ENCODE measurements at places on chromosomes 16 and 17.

DNA sequence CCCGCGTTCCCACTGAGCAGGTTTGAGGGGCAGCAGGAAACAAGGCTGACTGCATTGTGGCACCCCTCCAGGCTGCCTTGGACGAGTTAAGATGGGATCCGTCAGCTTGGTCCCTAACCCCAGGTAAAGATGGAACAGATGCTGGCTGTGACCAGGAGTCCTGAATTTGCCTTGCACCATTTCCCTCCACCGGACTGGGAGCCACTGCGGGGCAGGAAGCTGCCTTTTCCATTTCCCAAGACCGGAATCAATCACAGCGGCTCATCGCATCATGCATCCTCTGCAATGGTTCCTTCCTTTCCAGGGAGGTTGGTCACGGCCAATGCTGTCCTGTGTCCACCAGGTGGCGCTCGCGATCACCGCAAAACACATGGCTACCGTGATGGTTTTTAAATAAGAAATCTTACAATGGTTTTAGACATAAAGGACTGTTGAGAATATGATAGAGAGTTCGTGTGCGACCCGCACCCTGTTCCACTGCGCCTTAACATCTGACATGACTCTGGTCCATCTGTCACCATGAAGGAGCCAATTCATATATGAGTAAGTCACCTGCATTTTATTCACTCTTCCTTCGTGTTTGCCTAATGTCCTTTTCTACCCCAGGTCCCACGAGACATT is 6.8 kb upstream of the MEAK7 start:
- peak; percentile 87 for DNase-seq

- no peak for DNase-seq
Observed at GRCh38 chr17:41734139-41734948, at the start of gene HAP1. HAP1 (minus strand) TSS chr17:41734643; CDS start chr17:41734634, 9 bp downstream.

DNA sequence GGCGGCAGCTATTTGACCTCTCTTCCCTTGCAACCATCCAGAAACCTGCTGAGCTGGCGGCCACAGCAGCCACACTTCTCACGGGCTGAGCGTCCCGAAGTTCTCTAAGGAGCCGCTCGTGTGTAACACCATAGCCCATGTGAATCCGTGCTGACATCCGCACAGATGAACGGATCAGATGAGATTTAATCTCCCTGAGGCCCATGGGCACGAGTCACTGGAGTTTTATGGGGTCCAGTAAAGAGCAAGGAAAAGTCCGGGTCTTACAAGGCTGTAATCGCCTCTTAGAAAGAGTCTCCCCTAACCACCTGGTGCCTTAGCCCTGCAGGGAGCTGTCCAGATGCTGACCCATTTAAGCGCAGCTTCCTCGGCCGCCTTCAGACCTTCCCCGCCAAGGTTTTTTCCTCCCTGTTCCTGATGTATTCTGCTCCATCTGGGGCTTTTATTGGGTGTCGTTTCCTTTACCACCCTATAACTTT is 5.5 kb upstream of the CACNG5 start:
- DNase-seq, result no peak

- DNase-seq, result no peak
Observed at GRCh38 chr17:329784-330420, 22.7 kb downstream of the RPH3AL start.

DNA sequence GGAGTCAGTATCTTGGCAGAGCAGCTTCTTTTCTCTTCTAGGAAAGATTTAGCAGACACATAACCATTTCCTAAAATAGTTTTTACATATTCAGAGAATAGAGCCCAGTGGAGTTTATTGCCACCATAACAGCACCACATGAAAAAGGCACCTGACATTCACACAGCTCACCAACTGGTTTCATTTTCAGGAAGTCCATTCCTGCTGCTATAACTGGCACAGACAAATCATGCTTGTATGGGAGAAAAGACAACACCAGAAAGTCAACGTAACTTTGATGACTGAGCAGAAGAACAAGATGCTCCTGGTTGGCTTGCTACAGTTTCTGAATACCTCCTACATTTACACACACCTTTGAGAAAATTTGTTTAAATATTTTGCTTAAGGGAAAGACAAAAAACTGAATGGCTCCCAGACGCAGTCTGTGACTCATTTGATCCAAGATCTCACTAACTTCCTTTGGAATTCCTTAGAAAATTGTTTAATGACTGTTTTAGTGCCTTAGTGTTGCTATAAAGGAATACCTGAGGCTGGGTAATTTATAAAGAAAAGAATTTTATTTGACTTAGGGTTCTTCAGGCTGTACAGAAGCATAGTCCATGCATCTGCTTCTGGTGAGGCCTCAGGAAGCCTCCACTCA is 1380.6 kb downstream of the CDH8 start:
- no peak for DNase-seq

DNA sequence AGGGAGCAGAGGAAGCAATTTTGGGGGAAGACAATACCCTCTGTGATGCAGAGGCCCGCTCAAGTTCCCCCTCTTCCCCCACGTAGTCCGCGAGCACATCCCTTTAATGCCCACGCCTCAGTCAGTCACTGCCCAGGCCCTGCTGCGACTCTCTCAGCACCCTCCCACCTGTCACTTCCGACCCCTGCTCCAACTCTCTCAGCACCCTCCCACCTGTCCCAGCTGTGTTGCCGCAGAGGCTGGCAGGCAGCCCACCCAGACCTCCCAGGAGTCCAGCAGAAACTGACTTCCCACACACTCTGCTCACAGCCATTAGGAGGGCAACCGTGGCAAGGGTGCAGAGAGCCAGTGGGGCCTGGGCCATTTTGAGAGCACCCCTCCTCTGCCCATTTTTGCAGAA is 92.7 kb downstream of the WSCD1 start:
- no peak for DNase-seq

GRCh38 chr17:50114401-50114800 is 15.6 kb downstream of the SAMD14 start:
- DNase-seq, result no peak

DNA sequence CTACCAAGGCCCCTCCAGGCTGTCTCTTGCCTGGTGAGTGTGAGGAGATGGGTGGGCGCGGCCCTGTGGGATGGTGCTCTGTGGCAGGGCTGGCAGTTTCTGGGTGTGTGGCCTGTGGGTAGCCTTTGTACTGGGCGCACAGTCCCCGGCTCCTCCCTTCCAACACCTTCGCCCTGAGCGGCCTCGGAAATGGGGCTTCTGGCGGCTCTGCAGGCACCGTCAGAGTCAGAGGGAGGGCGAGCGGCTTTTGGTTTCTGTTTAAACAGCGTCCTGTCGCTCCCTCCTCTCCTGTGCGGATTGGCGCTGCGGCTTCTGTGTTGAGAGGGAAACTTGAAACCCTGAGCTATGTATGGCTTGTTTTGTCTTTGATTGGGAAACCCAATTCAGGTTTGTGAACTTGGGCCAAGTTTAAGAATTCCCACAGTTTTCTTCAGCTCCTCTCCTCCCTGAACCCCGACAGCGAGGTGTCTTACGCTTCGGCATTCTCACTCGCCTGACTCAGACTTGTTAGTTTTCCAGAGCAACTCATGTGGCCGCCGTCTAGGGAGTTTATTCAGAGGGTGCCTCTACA is 8.3 kb upstream of the ZNF750 start:
- DNase-seq, result peak; percentile 35

DNA sequence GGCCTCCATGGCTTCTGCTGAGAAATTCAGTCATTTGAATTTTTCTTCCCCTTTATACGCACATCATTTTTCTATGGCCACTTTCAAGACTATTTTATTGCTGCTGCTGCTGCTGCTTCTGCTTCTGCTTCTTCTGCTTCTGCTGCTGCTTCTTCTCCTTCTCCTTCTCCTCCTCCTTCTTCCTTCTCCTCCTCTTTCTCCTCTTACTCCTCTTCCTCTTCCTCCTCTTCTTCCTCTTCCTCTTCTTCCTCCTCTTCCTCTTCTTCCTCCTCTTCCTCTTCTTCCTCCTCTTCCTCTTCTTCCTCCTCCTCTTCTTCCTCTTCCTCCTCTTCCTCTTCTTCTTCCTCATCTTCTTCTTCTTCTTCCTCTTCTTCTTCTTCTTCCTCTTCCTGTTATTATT is 22.4 kb downstream of the CPD start:
- DNase-seq, result no peak

DNA sequence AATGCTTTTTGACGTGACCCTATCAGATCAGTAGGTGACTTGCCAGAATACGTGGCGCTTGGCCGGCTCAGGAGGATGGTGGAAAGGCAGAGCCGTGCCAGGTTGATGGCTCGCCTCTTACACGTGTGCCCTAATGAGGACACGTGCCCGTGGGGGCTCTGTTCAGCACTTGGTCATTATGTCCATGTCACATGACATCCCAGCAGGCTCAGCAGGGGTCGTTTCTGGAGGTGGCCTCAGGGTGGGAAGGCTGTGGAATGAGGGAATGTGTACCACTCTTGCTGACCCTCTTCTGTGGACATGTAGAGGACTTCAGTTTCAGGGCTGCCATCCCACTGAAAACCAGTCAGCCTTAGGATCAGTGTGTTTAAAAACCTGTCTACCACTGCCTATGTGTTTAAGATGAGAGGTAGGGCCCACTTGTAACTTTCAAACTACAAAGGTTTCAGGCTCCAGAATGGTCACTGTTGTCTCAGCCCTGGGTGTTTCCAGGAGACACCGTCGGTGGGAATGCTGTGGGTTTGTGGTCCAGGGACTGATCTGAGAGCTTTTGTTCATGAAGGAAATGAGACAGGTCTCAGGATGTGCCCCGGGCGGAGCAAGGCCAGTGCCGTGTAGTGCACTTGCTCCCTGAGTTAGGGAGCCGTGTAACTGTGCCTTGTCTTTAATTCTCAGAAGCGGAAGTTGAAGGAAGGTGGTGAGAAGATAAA is 12.1 kb downstream of the UBN1 start:
- DNase-seq, result no peak

DNA sequence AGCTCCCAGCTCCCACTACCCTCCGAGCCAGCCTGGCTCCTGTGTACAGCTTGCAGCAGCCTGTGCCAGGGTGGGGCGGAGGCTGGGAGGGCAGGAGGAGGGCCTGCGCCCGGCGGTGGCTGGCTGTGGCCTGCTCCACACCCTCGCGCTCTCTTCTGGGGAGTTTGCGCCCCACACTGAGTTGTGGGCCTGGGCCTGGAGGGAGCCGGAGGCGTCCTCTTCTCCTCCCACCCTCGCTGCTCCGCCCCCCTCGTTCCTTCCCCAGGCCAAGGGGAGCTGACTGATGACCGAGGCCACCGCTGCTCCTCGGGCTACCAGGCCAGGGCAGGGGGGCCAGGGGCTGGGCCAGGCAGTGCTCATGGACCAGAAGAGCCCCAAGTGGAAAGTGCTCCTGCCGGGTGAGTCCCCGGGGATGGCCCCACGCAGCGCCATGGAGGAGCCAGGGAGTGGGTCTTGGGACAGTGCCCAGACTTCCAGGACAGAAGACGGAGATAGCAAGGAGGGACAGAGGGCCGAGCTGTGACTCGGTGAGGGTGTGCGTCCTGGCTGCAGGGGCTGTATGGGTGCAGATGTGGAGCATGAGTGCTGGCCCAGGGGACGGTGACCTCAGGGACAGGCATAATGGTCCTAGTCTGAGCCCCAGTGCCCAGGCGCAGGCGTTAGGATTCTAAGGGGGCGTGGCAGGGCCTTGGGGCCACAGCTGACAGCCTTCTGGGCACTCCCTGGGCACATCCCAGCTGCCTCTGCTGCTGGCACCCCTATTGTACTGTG is 242.1 kb upstream of the GSE1 start:
- no peak for DNase-seq

DNA sequence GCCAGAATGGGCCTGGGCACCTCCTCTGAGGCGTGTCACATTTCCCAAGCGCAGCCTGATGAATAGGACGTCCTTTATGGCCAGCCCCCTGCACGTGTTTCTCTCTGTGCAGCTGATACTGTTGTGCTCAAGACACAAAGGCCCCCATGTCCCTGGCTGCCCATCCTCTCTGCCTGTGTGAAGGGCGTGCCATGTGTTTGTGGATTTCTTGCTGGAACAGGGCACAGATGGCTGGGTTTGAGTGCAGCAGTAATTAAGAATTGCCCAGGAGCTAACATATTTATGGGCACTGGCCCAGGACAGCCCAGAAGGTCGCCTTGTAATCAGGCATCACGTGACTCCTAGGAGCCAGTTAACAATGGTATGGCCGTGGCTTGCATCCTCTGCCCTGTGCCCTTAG is 181.1 kb downstream of the CCDC182 start:
- no peak for DNase-seq

DNA sequence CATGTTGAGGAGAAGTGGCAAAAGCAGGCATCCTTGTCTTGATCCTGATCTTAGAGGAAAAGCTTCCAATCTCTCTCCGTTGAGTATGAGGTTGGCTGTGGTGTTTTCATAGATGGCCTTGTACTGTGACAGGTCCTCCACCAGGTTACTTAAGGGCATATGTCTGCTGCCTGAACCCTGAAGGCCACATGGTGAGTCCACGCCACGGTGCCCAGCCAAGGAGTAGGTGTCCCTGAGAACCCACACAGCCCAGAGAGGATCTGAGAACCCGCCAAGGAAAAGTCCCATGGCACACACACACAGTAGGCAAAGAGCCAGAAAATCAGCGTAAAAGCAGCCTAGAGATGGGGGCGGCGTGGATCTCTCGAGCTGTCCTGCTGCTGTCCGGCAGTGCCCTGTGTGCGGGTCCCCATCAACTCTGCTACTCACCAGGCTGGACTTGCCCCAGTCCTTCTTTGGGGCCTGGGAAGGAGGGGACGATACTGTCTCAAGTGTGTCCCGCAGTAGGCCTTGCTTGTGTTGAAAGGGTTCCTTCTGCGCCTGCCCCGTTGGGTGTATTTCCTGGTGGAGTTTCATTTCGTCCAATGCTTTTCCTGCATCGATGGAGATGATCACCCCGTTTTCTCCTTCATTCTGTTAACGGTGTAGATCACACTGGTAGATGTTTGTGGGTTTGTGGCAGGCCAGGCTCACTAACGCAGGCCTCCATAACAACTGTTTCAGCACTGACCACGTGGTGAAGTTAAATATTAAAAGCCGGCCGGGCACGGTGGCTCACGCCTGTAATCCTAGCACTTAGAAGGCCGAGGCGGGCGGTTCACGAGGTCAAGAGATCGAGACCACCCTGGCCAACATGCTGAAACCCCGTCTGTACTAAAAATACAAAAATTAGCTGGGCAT is 90.8 kb upstream of the DNAH17 start:
- DNase-seq, result no peak

DNA sequence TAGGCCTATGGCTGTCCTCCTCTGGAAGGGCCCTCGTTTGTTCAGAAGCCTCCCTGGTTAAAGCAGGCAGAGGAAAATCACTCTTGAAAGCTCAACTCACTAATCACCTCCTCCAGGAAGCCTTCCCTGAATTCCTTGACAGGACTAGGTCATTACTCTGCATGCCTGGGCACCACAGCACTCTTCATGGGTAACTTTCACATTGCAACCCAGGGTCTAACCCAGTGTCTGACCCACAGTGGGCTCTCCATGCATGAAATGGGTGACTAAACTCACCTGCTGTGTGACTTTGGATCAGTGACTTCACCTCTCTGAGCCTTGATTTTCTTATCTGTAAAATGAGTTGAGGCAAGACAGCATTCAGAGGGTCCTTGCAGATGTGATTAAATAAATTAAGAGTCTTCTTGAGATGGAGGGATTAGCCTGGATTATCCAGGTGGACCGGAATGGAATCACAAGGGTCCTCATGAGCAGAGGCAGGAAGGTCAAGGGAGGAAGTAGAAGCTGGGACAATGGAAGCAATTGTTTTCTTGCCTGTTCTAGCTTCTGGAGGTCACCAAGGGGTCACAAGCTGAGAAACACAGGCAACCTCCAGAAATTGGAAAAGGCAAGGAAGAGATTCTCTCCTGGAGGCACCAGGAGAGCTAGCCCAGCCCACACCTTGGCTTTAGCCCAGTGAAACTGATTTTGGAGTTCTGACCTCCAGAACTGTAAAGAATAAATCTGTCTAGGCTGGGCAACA is 3.8 kb upstream of the RAI1 start:
- DNase-seq, result no peak

Measured in stimulated activated CD4-positive, alpha-beta T cell treated with anti-CD3 and anti-CD28 coated beads, Interleukin-4, amount 100 ng/mL, for 24 hours (primary cell).